ENCODE measurements at places on chromosomes 12 and 14. TPM values are rescaled to one million over a fixed set of nuclear protein-coding genes. Genes with fewer than 3 reads are reported as not detected.

The ACVR1B gene
- polyA plus RNA-seq, result 26.9 TPM

The RTL1 gene
- not detected for polyA plus RNA-seq

The DHRS2 gene
- 0.59 TPM for polyA plus RNA-seq

The DDN gene
- polyA plus RNA-seq, result 0.12 TPM

The MUCL1 gene
- not detected for polyA plus RNA-seq

The MSI1 gene
- polyA plus RNA-seq, result not detected

The ACSS3 gene
- polyA plus RNA-seq, result 3.8 TPM

The SLC35E3 gene
- polyA plus RNA-seq, result 2.1 TPM

The ANP32D gene
- polyA plus RNA-seq, result not detected

The SIX6 gene
- not detected for polyA plus RNA-seq

The NPFF gene
- polyA plus RNA-seq, result not detected

The AMN gene
- polyA plus RNA-seq, result 12.3 TPM

The FGF6 gene
- not detected for polyA plus RNA-seq

The RPS6KA5 gene
- 1.8 TPM for polyA plus RNA-seq

The TAS2R7 gene
- polyA plus RNA-seq, result not detected

The FAM181A gene
- not detected for polyA plus RNA-seq

The B3GNT4 gene
- 0.59 TPM for polyA plus RNA-seq

The GLIPR1 gene
- 7.8 TPM for polyA plus RNA-seq

The JAG2 gene
- polyA plus RNA-seq, result 19.0 TPM

The SAMD15 gene
- 0.30 TPM for polyA plus RNA-seq

The ATXN7L3B gene
- polyA plus RNA-seq, result 10.8 TPM

The CSRP2 gene
- polyA plus RNA-seq, result 52.7 TPM

The TMEM119 gene
- 2.3 TPM for polyA plus RNA-seq

Data from adipose tissue (tissue), 3 donors.